ENCODE measurements at places on chromosomes 1 and 21. TPM values are rescaled to one million over a fixed set of nuclear protein-coding genes. Genes with fewer than 3 reads are reported as not detected.

The MEGF6 gene
- 2.8 TPM for total RNA-seq

The PLA2G2C gene
- not detected for total RNA-seq

The SPATA45 gene
- not detected for total RNA-seq

DNA sequence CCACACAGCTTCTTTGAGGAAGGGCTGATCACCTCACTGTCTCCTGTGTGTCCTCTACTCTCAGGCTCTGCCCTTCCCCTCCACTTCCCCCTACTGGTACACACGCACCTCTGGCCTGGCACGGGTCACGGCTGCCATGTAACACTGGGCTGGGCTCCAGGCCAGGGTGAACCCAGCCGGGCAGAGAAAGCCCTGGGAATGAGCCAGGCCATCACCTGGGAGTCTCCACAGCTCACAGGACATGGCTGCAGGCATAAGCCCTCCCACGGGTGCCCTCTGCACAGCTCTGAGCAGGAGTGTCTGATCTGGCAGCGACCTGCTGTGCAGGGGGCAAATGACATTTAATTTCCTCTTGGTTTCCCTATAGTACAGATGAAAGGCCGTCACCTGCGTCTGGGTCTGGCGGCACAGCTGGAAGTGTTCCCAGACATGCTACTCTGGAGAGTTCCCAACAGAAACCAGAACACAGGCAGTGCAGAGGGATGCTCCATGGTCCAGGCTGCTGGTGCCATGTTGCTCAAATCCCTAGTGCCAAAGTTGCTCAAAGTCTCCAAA, 61.2 kb downstream of the ERI3 start:
- H3K4me3 ChIP-seq: no peak overlapping the region
- peaks cover 15% of the 10 kb centered on the region for H3K36me3 ChIP-seq
- DNase-seq: no peak
- H3K27ac ChIP-seq: no peak overlapping the region

GRCh38 chr1:207088161-207088560, 499 bp upstream of the C4BPB start:
- no peaks in the 10 kb centered on the region for H3K4me1 ChIP-seq
- H3K27me3 ChIP-seq: peaks cover 32% of the 10 kb centered on the region
- DNase-seq: no peak
- no peak overlapping the region for H3K4me3 ChIP-seq

DNA sequence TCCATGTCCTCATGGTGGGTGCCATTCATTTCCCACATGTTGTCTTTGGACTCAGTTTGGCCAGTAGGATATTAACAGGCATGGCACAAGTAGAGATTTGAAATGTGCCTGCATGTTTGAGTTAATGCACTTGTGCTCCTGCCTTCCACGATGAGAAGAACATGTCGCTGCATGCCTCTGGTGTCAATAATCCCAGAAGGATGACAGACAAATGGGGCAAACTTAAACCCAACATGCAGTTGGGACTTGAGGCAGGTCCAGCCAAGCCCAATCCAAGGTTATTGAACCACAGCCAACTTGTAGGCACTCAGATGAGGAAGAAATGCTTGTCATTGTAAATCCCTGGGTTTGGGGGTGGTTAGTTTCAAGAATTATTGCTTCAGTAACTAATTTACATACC, 174.6 kb downstream of the TRIM33 start:
- H3K4me3 ChIP-seq: no peak overlapping the region
- no peak for DNase-seq
- H3K27me3 ChIP-seq: no peaks in the 10 kb centered on the region
- H3K4me1 ChIP-seq: peaks cover 6% of the 10 kb centered on the region

- no peak for DNase-seq
- H3K4me1 ChIP-seq: peaks cover 36% of the 10 kb centered on the region
- H3K27me3 ChIP-seq: no peaks in the 10 kb centered on the region
These were observed 481 bp upstream of the SLAMF1 start for GRCh38 chr1:160647329-160647720.
